ENCODE measurements at places on chromosomes 16 and 17.

- DNase-seq, result no peak
Measured at GRCh38 chr17:63418540-63418939, 27.6 kb downstream of the CYB561 start.

DNA sequence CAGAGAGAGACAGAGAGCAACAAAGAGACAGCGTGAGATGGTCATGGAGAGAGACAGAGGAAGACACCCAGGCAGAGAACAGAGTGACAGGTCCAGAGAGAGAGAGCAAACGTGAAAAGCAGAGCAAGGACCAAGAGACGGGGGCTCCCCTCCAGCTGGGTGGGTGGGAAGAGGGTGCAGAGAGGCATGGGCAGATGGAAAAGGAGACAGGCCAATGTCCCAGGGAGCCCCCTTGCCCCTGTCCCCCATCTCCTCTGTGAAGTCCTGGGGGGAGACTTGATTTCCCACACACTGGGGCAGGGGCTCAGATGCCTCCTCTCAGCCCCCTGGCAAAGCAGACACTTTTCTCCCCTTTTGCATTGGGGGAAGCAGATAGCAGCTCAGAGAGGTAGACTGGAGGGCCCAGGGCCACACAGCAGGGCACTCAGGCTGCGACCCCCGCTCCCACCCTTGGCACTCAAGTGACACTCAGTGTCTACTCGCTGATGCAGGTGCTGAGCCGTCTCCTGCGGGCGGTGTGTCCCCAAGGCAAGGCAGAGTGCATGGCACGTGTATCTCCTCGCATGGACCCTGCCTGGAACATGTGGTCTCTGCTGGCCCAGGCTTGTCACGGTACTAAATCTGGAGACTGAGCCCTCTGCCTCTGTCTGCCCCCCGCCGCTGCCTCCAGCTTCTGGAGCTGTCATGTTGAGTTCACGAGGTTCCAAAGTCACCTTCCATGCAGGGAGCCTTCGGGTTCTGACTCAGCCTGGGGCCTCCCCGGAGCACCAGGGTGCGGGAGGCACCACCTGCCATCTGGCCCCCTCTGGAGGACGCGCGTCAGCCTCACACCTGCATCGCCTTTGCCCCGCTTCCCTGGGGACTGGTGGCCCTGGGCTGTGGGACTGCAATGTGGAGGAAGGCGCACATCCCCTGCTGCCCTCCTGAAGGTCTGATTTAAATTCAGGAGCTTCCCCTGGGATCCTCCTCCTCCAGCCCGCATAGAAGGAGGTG lies 215.9 kb upstream of the GSE1 start:
- no peak for DNase-seq

- DNase-seq, result no peak
Measured at GRCh38 chr17:61869138-61869537, 5.8 kb upstream of the BRIP1 start.

DNA sequence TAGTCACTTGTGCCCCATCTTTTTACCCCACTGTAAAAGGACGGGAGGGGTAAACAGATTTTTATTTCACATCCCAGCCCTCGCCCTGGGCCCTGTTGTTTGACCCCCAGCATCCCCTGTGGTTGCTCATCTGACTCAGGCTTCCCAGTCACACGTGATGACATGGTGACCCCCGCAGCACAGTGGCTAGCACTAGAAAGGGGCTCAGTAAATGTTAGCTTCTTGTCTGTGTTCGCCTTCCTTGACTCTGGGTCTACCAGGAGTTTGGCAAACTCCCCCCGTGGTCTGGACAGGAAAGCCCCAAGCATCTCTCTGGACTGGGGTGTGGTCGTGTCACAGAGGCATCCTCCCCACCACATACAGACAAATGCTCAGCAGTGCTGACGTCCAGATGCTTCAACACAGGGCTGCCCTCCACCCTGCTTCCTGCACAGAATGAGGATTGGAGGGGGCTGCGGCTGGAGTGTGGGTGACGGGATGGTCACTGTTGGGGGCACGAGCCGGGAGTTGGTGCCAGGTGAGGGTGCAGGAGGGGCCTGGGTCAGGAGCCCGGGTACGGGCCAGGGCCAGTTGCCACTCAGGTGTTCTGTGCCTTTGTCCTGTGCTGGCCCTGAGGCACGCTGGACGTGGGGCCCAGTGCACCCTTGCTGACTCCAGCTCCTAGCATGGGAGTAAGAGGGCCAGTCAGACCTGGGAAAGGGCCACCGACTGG lies 69.1 kb downstream of the METRNL start:
- DNase-seq, result no peak

Data from MG63 (cell line).